NCI-H82 (cell line): ENCODE measurements at places on chromosomes 7 and 10.

DNA sequence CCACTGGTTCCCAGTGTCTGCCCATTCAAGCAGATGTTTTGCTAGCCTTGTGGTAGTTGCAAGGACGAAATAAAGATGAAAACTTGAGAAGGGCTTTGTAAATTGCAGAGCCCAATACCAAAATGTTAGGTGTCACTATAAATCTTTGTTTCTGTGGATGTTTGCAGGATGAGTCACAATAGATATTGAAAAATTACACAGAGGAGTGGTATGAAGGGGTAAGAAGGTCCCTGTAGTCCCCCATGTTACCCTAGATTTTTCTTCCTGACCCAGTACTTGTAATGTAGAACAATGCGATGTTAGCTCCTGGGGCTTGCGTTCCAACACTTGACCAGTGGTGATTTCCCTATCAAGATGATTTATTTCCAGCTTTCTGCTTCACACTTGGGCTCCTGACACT, 102.6 kb upstream of the LYZL1 start:
- DNase-seq, result no peak

GRCh38 chr10:110355141-110355831, 50.6 kb upstream of the SMNDC1 start:
- DNase-seq, result no peak

- DNase-seq, result no peak
These were observed 465.8 kb upstream of the PCDH15 start for GRCh38 chr10:55266797-55267196.

DNA sequence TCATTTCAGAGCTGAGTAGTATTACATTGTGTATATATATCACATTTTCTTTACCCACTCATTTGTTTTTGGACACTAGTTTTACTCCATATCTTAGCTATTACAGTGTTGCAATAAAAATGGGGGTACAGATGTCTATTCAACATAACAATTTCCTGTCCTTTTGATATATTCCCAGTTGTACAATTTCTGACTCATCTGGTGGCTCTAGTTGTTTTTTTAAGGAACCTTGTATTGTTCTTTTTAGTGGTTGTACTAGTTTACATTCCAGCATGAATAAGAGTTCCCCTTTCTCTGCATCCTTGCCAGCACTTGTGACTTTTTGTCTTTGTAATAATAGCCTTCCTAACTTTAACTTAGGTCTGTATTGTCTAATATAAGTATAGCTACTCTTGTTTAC, 739.9 kb downstream of the XPNPEP1 start:
- no peak for DNase-seq

GRCh38 chr7:146892151-146892550, 775.5 kb downstream of the CNTNAP2 start:
- DNase-seq, result no peak

DNA sequence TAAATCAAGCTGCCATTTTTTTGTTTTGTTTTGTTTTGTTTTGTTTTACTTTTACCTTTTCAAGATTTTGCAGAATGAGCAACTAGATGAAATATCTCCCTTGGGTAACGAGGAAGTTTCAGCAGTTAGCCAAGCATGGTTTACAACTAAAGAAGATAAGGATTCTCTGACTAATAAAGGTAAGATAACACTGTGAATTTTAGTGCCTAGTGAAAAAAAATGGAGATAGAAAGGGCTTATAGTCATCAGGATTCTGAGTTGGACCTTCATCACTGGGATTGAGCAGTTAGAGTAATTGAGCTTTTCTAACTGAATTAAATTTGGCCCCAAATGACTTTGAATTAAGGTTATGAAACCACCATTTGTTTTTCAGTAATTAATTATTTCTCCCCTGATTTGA, 21.2 kb downstream of the DMTF1 start:
- DNase-seq, result no peak

DNA sequence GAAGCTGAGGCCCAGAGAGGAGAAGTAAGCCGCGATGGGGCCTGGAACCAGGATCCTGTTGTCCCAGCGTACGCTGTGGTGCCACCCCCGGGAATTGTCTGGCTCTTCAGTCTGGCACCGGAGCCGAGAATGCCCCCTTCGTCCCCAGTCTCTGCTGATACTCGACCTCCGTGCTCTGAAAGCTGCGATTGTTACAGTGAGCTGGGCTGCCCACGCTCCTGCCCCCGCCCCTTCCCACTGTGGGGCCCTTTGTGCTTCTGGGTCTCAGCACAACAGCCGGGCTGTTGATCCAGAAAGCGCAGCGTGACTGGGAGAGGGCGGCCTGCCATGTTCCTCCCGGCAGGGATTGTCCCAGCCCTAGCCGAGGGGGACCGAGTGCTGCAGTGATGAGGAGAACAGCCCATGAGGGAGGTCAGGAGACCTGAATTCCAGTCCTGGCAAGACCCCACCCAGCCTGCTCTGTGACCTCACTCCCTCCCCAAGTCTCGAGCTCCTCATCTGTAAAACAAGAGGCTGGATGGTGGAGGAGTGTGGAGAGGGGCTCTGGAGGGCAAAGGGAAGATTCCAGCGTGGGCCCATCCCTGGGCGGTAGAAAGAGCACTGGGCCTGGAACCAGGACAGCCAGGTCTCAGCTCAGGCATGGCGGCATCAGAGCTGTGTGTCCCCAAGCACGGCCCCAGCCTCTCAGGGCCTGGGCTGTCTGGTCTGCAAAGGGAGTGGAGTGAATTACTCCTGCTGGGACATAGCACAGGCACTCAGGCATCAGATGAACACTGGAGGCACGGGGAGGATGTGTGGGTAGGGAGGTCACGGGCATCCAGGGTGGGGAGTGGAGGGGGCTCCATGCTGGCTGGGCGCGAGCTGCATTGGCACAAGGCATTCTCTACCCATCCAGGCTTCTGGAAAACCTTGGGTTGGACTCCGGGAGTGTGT, 43.6 kb downstream of the TSPAN15 start:
- no peak for DNase-seq

DNA sequence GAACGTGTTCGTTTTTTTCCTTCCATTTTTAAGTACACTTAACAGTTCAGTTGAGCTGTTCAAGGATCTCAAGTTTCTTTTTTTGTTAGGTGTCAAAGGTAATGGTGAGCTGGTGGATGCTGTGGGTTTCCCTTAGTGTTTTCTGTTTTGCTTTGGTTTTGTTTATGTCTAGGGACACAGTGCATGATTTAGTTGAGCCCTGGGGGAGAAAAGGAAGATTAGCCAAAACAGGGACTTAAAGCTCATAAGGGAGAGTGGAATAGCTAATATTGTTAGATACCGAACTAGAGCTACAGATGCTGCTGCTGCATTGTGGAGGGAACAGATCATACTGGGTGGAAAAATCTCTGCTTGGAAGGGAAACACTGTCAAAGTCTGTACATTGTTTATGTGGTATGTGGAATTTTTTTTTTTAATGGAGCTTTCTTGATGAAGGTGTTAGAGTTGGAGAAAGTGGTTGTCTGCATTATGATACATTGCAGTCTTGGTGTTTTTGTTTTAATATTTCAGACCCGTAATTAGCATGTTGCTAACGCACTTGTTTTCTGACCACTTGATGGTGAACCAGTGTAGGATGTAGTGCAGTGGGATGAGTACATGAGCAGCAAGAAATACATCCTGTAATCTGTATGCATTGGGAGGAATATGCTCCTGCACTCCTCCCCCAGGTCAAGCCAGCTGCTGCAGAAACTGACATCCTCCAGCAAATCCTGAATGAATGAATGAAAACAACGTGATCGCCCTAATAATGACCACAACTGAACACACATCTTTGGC, 2.1 kb downstream of the GLCCI1 start:
- DNase-seq, result peak; percentile 76

DNA sequence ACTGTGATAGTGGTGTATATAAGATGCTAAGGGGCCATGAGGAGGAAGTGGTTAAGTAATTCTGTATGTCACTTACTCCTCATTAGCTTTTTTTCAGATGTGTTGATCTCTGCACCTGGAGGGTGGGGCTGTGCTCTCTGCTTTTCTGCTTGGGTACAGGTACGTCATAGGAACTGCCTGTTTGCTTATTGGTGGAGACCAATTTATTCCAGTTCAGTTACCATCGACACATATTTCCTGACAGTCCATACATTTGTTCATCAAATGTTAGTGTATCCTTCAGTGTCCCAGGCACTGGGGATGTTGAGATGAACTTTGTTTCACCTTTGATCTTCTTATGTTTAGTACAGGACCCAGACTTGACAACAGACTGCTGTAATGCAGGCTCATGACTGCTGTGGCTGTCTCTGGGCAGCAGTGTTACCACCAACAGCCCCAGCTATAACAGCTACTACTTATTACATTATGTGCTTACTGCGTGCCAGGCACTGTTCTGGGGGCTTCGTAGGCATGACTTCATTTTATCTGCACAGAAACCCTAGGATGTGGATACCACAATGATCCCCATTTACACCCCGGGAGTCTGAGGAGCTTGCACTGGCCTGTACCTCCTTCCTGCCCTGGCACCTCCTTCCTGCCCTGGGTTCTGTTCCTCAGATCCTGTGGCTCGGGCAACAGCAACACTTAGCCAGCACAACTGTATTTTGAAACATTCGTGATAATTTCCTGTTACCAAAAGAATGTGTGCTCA, 87.4 kb downstream of the BUB3 start:
- DNase-seq, result no peak

DNA sequence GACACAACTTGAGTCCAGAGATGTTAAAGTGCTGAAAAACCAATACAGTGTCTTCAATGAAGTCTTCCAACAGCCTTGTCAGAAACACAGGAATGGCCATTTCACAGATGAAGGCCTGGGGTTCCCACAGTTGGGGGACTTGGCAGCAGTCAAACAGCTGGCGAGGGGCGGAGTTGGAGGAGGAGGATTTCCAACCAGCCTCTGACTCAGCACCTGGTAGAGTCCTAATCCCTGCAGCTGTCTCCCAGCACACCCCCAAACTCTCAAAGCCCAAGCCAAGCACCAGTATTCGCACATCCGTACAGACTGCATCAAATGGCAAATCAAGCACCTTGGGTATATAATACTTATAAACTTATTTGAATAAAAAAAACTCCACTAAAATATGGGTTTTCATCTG, 28.0 kb downstream of the CTBP2 start:
- DNase-seq, result peak; percentile 64

- DNase-seq, result no peak
These were observed 22.0 kb upstream of the ABCB4 start for GRCh38 chr7:87497482-87497881.
